GM04504 (cell line): ENCODE measurements at places on chromosomes 16 and 17.

DNA sequence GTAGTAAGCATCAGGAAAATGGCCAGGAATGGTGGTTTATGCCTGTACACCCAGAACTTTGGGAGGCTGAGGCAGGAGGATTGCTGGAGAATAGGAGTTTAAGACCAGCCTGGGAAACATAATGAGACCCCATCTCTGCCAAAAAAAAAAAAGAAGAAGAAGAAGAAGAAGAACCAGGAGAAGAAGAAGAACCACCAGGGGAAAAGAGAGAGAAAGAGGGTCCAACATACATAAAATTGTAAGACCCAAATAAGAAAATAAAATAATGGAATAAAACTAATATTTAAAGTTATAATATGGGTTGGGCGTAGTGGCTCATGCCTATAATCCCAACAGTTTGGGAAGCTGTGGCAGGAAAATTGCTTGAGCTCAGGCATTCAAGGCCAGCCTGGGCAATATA lies 408.4 kb downstream of the ZFHX3 start:
- DNase-seq: no peak

GRCh38 chr17:319266-319665 lies 33.3 kb downstream of the RPH3AL start:
- DNase-seq: no peak

- no peak for DNase-seq
These were observed 32.8 kb downstream of the HSD17B2 start for GRCh38 chr16:82067804-82068325.

GRCh38 chr16:88850531-88851199 lies 6.1 kb downstream of the GALNS start:
- no peak for DNase-seq

- DNase-seq: no peak
These were observed 131.1 kb downstream of the ENGASE start for GRCh38 chr17:79205688-79206205.

DNA sequence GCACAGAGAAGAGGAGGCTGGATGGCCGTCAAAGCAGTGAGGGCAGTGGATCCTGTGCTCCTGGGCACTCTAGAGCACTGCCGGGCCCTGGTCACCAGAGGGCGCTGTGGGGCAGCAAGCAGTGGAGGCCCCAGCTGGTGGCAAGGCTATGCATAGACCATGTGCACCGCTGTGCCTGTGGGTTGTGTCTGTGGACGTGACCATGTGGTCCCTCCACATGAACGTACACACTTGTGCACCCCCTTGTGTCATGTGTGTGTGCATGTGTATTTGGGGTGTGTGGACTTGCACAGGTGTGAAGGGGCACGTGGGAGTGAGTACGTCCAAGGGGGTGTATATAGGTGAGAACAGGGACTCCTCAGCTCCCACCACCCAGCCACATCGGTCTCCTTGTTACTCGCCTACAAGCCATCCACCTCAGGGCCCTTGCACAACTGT lies 4.4 kb upstream of the MAP2K3 start:
- DNase-seq: no peak

DNA sequence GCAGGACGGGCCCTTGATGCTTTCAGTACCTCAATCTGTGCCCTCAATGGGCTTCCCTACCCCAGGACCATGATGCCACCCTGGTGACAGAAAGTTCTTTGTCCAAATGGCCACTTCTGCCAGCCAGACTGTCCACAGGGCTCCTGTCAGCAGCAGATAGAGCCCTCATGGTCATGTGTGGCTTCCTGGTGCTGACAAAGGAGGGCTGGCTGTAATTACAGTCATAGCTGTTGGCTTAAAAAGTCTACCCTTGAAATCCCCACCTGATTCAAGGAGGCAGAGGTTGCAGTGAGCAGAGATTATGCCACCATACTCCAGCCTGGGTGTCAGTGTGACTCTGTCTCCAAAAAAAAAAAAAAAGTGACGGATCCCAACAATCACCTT lies 3.3 kb downstream of the TRPV2 start:
- no peak for DNase-seq

DNA sequence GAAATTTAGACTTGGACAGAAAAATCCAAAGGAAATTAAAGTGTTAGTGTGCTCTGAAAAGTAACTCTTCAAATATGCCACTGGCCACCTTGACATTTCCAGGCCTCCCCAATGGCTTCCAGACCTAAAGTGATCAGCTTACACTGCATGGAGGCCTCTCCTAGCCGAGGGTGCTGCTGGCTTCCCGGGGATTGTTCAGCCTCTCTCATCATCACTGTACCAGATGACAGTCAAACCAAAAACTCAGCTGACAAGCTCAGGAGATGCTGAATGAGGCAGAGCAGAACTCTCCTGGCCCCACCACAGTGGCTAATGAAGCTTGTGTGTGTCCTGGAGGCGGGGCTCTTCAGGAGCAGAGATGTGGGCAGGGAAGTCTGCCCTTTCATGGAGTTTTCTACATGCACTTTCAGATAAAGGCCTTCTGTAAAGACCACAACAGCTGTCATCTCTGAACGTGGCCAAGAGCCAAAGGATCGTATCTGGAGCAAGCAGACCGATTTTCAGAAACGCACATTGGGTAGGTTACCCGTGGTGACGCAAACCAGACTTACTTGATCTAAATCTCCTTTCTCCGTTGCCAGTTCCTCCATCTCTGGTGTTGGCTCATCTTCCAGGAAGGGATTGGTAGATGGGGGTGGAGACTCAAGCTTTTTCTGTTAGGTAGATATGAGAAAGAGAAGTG lies 113.3 kb downstream of the VPS53 start:
- no peak for DNase-seq

DNA sequence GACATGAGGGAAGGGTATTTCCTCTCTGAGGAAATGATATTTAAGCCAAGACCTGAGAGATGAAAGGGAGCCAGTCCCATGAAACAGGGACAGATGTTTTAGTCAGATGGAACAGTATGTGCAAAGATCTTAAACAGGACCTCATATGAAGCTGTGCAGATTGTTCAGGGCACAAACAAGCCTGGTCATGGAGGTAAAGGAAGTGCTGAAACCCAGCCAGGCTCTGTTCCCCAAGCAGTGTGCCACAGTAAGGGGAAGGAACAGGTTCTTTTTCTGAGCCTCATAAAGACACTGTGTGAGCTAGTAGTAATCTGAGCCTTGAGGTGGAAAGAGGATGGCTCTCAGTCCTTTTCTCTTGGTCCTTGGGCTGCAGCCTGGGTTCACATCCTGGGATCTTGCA lies 159.9 kb downstream of the ANKFN1 start:
- no peak for DNase-seq

DNA sequence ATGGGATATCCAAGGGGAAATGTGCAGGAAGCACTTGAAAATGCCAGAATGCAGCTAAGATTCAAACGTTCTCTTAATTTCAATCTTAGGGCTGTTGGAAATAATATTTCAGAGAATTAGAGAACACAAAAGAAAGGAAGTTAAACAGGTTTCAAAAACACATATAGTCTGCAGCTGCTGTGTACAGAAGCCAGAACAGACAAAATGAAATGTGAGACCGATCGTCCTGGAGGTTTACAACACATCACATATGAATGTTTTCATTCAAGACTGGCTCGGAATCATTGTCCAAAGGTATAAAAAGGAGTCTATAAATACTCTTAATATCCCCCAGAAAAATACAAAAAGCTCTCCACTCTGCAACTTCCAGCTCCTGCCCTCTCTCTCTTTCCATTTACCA lies 14.3 kb downstream of the CYTH1 start:
- no peak for DNase-seq

GRCh38 chr16:24972608-24973220 lies 42.5 kb downstream of the ARHGAP17 start:
- no peak for DNase-seq

- DNase-seq: no peak
These were observed 301.1 kb downstream of the IRF8 start for GRCh38 chr16:86199871-86200695.

- no peak for DNase-seq
These were observed 378.9 kb downstream of the WWOX start for GRCh38 chr16:78478267-78478861.

GRCh38 chr17:76747716-76748363 lies 9.9 kb downstream of the MFSD11 start:
- no peak for DNase-seq

DNA sequence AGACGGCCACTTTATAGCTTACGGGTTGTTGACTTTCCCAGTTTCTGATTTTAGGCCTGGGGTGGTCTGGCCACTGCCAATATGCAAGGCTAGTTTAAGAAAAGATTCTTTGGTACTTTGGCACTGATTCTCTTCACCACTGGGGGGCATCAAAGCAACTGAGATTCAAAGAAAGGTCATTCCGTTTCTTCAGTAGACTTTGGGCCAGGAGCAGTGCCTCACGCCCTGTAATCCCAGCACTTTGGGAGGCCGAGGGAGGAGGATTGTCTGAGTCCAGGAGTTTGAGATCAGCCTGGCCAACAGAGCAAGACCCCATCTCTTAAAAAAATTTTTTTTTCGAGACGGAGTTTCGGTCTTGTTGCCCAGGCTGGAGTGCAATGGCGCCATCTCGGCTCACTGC lies 53.0 kb downstream of the RPA1 start:
- DNase-seq: no peak

GRCh38 chr17:73879987-73880386 lies 235.7 kb upstream of the SDK2 start:
- no peak for DNase-seq

- no peak for DNase-seq
These were observed 7.4 kb downstream of the GFAP start for GRCh38 chr17:44907729-44908470.

DNA sequence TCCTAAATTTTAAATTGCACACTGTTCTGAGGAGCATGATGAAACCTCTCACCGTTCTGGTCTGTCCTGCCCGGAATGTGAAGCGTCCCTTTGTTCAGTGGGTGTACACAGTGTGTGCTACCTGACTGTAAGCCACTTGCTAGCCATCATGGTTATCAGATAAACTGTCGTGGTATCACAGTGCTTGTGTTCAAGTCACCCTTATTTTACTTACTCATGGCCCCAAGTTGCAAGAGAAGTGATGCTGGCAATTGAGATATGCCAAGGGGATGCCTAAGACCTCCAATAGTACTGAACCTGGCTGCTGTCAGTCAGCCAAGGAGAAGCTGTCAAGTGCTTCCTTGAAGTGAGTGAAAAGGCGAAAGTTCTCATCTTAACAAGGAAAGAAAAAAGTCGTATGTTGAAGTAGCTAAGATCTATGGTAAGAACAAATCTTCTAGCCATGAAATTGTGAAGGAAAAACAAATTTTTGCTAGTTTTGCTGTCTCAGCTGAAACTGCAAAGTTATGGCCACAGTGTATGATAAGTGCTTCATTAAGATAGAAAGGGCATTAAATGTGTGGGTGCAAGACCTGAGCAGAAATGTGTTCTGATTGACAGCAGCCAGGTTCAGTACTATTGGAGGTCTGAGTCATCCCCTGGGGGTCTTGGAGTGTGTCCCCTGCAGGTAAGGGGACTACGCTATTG lies 5.8 kb downstream of the PIK3R6 start:
- no peak for DNase-seq

DNA sequence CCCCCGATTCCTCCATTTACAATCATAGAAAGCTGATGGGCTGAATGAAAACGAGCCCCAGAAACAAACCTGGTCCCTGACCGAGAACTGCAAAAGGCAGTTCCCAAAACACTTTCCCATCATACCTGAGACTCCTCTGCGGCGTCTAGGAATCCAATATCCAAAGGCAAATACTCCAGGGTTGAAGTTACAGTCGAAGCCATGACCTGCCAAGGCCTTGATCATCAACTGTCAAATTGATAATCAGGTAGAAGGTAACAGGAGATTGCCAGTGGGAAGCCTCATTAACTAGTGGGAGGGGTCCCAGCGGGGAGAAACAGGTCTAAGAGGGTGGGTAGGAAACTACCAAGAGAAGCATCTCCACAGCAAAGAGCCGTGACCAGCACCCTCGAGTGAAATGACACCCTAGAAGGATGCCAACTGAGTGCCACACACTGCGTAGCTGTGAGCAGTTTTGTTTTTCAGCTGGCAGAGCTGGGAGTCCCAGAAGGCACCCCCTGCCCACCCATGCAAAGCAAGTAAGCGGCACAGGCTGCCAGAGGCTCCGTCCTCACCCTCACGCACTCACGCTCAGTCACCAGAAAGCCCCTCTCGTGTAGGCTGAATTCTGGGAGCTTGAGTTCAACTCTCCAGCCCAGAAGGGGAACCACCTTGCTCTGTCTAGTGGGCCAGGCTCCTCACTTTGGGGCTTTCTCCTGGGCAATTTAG lies 146.1 kb downstream of the GAS7 start:
- DNase-seq: no peak

- no peak for DNase-seq
These were observed 36.5 kb downstream of the IRF8 start for GRCh38 chr16:85935391-85935973.

GRCh38 chr17:9780552-9780951 lies 10.8 kb downstream of the DHRS7C start:
- no peak for DNase-seq

DNA sequence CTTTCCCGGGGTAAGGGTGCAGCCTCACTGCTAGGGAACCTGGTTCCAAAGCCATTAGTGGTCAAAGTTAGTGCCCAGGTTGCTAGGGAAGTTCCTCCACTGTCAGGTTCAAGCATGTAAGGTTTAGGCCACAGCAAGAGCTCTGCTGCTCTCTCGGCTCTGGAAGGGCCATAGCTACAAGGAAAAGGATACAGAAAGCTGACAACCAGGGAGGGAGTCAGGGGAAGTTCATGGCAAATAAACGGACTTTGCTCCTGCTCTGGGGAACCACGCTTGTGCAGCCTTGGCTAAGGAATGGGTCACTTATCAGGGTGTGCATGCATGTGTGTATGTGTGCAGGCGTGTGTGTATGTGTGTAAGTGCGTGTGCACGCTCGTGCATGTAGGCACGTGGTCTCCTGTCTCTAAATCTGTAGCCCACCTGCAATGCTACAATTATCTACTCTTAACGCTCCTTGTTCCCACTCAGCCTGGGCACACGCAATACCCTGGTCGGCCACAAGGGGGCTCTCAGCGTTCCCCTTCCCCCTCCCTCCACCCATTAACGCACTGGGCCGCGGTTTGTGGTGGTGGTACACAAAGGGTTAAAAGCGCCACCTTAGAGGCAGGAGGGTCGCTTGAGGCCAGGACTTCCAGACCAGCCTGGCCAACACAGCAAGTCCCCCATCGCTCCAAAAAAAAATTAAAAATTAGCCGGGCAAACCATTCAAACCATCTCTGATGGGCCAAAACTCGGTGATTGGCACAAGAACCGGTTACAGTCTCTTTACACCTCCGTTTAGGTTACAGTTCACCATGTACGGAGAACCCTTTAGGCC lies 48.4 kb upstream of the KDM8 start:
- no peak for DNase-seq

GRCh38 chr16:90061437-90061836 lies 15.7 kb downstream of the PRDM7 start:
- no peak for DNase-seq

DNA sequence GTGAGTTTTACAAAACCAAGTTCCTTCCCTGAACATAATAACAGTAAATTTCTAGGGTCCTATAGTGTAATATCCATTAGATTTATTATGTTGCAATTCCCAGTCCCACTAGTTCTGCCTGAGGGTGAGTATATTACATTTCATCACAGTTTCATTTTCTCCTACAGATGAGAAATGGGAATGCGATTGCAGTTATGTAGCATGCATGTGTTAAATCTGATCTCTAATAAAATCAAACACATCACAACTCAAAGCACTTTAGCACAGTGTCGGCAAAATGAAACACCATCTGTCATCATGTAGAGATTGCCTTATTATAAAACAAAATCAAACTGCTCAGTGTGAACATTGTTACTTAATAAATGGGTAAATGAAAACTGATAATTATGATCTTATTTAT lies 180.5 kb upstream of the TOX3 start:
- DNase-seq: no peak
